A673 (cell line): ENCODE measurements at places on chromosomes 6 and 20.

DNA sequence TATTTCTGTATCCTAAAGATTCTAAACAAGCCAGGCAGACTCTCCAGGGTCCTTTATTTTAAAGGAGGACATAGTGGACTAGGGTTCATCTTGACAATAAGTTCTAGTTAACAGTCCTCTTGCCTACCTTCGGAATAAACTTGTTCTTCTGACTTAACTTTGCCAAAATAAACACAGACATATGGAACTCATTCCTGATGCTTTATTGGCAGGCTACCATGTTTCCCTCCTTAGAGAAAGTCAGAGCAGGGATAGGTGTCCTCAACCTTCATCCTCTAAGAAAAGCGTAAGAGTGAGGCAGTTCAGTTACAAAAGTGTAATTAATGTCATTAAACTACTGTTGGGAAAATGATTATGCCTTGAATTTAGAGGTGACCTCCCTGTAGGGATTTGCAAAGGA lies 46.9 kb upstream of the NRSN1 start:
- no peak for DNase-seq

DNA sequence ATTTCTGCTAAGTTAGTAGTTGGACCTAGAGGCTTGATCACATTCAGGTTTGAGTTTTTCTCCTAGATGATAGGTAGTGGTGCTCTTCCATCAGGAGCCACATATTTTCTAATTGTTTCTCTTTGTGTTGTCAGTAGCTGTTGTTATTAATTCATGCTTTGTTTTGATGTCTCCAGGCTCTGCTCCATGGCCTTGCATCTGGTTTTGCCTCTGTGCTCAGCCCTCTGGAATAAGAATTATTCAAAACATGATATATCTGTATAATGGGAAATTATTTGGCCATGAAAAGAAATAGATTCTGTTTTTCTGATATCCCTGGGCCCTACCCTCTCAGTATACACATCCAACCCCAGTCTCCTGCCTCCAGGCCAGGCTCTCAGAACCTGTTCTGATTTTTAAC lies 184.8 kb downstream of the CDC5L start:
- DNase-seq = no peak

DNA sequence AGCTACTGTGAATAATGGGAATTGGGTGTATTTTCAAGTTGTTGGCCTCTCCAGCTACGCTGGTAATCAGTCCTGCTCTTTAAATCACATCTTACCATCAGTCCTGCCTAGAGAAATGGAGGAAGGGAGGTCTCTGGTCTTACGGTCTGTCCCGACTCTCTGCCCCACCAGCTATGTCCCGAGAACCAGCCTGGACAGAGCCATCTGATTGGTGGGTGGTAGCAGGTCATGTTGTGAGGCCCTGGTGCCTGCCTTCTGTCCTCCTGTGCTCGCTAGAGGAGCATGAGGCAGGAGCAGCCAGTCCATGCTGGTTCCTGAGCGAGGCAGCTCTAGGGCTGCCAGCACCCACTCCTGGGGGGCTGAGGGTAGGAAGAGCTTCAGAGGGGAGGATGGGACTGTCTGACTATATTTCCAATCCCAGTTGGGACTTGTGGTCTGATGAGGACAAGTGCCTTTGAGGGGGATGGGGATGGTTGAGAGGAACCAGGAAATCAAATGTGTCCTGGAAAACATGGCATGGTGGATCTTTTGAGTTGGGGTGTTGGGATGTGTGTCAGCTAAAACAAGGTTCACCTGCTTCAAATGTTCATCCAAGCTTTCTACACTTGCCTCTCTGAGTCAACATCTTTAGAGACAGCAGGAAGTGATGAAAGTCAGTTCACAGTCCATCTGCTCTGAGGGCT lies 33.0 kb downstream of the SYNJ2 start:
- DNase-seq = no peak

DNA sequence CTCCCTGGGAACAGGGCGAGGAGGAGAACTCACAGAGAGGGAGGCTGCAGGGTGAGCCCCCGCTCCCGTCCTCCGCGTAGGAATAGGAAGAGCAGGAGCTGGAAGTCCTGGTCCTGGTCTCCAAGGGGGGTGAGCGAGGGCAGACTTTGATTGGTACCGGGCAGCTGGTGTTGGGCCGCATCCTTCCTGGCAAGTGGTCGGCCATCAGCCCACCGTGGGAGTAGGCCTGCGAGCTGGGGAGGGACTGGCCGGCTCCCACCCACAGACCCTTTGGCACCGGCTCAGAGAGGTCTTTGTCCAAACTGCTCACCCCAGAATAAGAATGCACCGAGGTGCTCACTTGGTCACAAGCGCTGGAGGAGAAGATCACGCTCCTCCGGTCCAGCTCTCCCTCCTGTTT lies 56.2 kb downstream of the GJA10 start:
- no peak for DNase-seq

- DNase-seq = no peak
Observed at GRCh38 chr6:27644528-27644927, 171.6 kb upstream of the ZNF184 start.

- no peak for DNase-seq
Observed at GRCh38 chr6:108768792-108769524, 79.3 kb upstream of the ARMC2 start.
